ENCODE measurements at places on chromosomes 7 and 10.
A peak's percentile ranks its signal among the peaks of the same experiment; 100 is the strongest.

- peak; percentile 95 for DNase-seq
These were observed 61.9 kb downstream of the TES start for GRCh38 chr7:116271963-116272886.

DNA sequence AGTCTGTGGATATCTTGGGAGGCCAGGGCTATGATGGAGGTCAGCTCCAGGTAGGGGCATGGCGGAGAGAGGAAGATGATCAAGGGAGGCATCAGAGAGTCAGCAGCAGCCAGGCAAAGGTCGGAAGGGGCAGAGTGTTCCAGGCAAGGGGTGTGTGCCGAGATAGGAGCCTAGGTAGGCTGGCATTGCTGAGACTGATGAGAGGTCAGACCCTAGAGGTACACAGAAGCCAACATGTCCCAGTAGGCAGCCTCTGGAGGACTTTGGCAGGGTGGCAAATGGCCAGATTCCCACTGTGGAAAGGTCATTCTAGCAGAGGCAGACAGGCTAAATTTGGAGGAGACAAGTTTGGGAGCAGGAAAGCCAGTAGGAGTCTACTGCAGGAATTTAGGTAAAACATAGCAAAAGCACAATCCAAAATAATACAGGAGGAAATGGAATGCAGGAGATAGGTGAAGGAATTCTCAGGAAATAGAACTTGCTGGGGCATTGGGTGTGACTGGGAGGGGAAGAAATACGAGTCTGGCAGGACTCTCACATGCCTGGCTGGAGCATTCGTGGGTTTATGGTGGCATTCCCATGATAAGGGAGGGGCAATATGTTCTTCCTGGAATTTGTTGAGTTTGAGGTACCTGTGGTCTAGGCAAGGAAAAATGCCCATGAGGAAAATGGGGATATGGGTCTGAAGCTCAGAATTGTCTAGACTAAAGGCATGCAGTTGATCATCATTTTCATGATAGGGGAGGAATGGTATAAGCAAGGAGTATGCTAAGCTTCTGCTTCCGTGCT lies 25.7 kb downstream of the TMEM176A start:
- no peak for DNase-seq

DNA sequence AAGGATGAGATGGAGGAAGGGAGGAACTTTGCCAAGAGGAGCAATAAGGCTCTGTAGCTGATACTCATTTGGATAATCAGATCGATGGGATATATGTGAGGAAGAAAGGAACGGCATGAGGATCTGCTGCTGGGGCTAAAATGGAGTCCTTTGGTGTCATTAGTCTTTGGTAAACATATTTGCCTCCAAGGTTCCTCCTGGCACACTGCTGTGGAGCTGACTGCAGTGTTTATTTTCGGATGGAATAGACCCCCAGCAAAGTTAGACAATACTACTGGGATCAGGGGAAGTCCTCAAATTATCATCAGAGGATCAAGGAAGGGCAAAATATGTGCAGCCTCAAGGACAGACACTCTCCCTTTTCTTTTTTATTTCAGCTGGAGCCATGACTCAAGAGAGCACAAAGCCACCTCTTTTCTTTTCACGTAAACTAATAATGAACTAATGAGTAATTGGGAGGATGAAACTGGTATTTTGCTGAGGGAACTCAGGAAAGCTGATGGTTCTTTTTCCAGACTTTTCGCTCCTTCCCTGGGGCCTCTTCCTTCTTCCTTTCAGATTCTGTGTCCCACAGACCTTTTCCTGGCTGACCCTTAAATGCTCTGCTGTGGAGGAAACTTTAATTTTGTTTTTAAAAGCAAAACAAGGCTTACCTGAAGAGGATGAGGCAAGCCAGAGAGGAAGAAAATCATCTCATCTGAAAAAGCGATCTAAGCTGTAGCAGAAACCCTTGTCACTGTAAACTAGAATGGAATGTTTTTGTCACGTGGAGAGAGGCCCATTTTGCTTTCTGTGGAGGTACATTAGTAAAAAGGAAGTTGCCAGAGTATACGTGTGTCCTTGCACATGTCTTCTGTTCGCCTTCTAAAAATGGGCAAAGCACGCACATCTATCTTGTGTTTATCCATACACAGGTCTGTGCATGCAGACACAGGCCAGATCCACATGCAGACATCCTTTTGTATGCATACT lies 33.3 kb downstream of the LRMDA start:
- DNase-seq = no peak

- no peak for DNase-seq
These were observed 443.9 kb downstream of the TCERG1L start for GRCh38 chr10:130867446-130868194.

GRCh38 chr7:83466956-83467355 lies 182.0 kb downstream of the SEMA3E start:
- DNase-seq = no peak

DNA sequence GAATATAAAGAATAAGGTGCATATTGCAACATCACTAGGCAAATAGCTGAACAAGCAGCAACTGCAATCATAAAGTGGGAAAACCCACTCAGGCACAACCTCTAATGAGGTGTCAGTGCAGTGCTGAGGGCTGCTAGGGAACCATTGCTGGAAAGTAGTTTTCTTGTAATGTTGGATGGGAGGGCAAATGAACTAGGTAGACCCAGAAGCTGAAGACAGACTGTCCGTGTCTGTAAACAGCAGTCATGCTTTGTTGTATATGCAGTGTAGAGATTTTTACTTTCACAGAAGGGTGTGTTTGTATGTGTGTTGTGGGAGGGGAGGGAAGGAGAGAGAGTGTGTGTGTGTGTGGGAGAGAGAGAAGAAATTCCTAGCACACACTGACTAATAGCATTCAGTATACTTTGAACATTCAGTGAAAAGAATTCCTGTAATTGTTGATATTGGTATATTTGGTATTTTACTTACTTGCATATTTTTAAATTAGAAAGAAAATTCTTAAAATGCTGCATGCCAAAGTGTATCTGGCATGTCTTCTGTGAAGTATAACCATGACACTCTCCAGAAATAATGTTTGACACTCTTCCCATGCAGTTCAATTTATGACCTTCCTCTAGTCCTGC lies 28.8 kb downstream of the ITGB8 start:
- peak; percentile 50 for DNase-seq

DNA sequence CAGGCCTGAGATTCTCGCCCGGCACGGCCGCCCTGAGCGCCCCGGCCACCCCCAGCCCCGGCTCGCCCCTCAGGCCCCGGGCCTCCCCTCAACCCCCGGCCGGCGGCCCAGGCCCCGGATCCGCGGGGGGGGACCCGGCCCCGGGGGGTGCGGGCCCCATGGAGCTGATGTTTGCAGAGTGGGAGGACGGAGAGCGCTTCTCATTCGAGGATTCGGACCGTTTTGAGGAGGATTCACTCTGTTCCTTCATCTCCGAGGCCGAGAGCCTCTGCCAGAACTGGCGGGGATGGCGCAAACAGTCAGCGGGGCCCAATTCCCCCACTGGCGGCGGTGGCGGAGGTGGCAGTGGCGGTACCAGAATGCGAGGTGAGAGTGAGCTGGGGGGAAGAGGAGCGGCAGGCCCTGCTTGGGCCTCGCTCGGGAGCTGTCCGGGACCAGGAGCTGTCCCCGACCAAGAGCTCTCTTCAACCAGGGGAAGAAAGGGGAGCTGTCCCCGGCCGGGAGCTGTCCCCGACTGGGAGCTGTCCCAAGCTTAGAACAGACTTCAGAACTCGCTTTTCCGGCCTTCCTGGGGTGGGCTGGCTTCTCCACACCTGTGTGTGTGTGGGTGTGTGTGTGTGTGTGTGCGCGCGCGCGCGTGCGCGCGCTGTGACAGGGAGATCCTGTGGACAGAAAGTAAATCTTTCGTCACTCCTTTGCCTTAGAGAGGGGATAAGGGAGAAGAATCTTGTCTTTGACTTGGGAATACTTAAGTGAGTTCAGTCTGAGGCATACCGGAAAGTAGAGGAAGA lies 510 bp downstream of the ZSWIM8 start:
- DNase-seq = peak; percentile 49

DNA sequence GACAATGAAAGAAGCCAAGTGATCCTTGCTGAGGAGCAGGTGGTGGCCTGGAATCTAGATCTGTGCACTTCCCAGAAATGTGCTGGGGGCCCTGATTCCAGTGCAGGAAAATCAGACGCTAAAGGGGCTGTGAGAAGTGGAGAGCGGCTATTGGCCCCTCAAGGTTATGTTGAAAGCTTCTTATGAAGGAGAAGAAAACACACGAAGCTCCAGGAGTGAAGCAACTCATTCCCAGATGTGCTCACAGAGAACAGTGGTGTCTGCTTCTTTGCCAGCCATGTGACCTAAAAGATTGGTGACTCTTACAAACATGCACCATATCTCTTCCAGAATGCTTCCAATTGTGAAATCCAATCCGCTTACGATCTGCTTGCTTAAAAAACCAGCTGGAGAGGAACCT lies 679.3 kb upstream of the IGFBP3 start:
- peak; percentile 81 for DNase-seq

GRCh38 chr7:55065079-55065478 lies 46.3 kb downstream of the EGFR start:
- peak; percentile 98 for DNase-seq

Data from fibroblast of pulmonary artery (primary cell).